ENCODE measurements at places on chromosomes 2 and 18.

DNA sequence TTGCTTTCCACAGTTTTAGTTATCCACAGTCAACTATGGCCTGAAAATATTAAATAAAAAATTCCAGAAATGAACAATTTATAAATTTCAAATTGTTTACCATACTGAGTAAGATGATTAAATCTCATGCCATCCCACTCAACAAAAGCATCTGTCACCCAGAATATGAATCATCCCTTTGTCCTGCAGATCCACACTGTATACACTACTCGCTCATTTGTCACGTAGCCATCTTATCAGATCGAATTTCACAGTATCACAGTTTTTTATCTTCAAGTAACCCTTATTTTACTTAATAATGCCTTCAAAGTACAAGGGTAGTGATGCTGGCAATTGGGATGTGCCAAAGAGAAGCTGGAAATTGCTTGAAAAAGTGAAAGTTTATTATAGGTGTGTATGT, 291.8 kb upstream of the LRATD1 start:
- DNase-seq: no peak

DNA sequence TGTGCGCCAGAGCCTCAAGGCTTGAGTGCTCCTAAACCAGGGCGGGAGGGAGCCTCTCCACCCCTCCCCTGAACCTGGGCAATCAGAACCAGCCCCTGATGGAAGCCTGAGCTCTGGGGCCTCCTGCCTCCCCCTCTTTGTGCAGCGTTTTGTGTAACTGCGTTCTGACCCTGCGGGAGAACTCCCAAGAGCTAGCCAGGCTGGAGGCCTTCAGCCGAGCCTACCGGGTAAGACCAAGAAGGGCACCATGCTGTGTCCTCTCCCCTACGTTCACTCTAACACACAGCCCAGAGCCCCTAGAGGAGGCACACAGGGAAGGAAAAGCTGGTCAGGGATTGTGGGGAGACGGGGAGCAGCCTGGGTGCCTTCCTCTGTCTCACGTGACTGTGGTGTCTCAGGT, 108.0 kb downstream of the PLB1 start:
- DNase-seq: no peak

DNA sequence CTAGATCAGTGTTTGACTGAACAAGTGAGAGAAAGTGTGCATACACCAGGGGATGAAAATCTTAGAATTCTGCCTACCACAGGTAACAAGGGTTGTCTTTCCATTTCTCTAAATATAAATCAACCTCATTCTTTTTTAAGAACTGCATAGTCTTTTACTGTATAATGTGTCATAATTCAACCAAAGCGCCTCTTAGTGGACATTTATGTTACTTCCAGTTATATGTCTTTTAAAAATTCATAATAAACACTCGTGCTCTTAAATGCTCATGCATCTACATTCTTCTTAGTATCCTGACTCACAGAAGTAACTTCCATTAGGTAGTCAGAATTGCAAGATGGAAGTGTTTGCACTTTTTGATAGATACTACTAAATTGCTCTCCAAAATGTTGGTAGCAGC, 76.2 kb downstream of the CHRNA1 start:
- no peak for DNase-seq

- DNase-seq: no peak
These were observed 52.0 kb upstream of the COL3A1 start for GRCh38 chr2:188922191-188922590.

GRCh38 chr18:35713545-35713944, 132.0 kb downstream of the GALNT1 start:
- no peak for DNase-seq
